Left ventricle myocardium inferior (tissue), 1 donor: ENCODE measurements at places on chromosomes 1 and 21. TPM values are rescaled to one million over a fixed set of nuclear protein-coding genes. Genes with fewer than 3 reads are reported as not detected.

The CASQ1 gene
- total RNA-seq = 39.2 TPM

DNA sequence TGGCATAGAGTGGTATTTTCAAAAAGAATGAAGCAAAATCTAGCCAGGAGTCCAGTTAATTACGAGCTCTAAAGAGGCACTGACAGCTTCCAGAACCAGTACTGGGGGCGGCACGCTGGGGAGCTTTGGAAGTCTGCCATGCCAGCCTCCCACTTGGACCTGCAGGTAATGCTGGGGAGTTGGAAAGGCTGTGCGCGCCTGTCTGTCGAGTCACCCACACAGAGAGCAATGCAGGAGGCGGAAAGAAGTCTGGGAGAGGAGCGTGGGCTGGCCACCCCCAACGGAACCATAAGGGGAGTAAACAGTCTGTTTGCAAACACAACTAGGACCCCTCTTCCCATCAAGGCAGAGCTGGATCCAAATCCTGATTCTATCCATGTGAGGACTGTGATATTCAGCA lies 84.5 kb downstream of the BEND5 start:
- no peak for DNase-seq

The ST3GAL3 gene
- 29.9 TPM for total RNA-seq

DNA sequence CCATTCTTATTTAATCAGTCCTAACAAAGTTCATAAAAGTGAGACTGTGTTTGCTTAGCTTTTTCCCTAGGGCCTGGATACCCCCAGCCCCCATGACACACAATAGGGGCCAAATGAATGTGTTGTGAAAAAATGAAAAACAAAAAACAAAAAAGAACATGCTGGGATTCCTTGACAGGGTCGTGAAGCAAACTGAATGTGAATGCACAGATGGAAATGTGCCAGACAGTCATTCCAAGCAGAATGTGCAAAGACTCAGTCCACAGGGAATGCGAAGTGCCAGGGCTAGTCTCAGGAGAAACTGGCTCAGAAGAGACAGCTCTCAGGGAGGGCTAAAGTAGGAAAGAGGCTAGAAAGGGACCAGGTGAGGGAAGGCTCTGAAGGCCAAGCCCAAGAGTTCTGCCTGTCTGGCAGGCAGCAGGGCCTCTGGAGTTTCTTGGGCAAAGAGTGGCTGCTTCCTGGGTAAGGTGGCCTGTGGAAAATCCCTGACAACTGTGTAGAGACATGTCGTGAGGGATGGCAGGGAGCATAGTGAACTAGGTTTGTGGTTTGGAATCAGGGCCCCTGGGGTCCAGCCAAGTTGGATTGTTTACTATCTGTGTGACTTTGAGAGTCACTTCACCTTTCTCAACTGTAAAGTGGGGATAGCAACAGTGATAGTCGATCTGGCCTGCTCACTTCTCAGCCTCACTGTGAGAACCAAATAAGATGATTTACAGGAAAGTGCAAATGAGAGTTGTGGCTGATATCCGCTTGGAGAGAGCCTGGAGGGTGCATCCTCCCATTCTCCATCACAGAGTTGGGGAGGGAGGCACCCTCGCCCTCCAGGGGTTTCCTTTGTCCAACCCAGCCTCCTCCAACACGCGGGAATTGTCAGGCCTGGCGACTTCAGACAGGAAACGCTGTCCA lies 1.2 kb upstream of the ADAM15 start:
- no peak for DNase-seq

DNA sequence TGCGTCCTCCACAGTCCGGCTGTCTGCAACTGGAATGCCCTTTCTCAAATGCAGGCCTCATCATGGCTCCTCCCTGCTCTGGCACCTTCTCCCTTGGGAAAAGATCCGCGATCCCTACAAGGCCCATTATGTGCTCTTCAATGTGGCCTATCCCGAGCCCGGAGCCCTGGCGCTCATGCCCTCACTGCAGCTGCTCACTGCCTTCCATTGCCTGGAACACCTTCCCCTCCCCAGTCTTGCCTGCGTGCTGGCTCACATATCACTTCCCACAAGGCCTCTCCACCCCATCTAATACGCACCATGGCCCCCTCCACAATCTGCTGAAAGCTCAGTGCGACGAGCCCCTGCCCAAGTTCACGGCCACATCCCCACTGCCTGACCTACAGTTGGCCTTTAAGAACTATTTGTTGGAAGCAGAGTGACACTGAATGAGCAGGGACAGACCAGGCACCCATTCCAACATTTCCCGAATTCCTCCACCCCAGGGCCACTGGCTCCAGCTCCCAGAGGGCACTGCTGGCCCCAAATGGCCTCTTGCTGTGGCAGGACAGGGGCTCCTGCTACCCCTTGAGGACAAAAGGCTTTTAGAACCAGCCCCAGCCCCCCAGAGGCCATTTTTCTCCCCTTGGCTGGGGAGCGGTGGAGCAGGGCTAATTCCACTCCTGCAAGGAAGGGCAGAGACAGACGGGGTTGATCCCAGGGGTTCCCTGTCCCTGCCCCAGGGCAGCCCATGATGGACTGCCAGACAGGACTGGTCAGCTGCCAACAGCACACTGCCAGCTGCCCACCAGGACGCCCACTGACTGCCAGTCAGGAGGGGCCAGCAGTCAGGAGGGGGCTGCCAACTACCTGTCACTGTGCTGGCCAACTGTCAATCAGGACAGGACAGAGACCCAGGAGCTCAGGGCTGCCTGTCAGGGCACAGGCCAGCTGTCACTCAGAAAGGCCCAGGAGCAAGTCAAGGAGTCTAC lies 64.8 kb downstream of the DHRS3 start:
- DNase-seq = no peak

DNA sequence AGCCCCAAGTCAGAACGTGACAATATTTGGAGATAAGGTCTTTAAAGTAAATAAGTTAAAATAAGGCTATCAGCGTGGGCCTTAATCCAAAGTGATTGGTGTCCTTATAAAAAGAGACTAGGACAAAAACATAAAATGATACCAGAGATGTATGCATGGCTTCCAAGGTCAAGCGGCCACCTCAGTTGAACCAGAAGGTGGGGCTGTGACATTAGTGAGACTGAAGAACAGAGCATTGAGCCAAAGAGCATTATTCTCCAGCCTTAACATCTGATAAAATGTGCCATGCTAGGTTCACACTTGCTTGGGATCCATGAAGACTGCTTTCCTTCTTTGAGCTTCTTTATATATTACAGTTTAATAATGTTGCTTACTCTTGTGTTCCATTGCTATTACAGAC lies 554.6 kb downstream of the PLA2G4A start:
- no peak for DNase-seq

DNA sequence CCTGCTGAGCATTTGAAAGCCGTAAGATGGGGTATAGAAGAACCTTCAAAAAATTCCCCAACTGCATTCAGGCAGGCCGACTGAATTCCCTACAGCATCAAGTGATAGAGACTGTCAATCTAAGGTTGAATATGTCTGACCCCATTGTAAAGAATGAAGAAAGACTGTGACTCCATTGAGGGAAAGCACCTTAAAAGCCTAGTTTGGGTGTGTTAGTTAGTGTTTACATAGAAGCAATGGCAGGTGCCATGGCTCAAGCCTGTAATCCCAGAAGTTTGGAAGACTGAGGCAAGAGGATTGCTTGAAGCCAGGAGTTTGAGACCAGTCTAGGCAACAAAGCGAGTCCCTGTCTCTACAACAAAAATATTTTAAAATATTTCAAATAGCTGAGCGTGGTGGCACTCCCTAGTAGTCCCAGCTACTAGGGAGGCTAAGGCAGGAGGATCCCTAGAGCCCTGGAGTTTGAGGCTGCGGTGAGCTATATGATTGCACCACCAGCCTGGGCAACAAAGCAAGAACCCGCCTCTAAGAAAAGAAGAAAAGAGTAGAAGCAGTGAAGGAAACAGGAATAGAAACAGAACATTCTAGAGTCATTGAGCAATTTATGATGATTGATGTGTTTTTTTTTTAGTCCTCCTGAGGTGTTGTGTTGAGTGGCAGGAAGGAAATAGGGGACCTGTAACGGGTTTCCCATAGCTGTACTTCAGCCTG lies 15.4 kb downstream of the POLR3GL start:
- no peak for DNase-seq

The TTLL7 gene
- total RNA-seq = 7.8 TPM

DNA sequence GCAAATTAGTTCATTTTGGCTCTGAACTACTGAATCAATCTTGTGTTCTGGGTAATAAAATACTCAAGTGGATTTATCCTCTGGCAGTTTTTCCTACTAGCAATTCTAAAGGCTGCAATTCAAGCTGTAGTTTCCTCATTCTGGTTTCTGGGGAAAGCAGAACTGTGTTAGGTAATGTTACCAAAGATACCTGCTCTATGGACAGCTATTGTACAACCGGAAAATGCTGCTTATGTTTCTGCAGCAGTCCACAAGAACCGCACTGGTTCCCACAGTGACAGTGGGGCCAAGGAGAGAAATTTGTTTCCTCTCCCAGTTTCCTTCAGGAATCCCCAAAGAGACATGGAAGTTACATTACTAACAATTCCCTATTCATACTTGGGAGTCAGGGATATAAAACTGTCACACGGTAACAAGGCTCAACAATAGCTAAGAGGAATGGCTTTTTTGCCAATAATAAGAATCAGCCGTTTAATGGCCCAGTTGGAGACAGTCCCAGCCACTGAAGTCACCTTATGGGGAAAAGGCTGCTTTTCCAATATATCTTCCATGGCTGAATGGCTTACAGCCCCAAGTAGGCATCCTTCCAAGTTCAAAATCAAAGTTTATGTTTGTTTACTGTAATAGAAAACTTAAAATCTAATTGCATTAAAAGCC lies 52.6 kb downstream of the PCNX2 start:
- DNase-seq = no peak

- no peak for DNase-seq
These were observed 24.4 kb upstream of the TMEM54 start for GRCh38 chr1:32925403-32926162.

- DNase-seq = no peak
These were observed 8.8 kb downstream of the KAZN start for GRCh38 chr1:14607295-14607694.

The TRIM45 gene
- 13.0 TPM for total RNA-seq

DNA sequence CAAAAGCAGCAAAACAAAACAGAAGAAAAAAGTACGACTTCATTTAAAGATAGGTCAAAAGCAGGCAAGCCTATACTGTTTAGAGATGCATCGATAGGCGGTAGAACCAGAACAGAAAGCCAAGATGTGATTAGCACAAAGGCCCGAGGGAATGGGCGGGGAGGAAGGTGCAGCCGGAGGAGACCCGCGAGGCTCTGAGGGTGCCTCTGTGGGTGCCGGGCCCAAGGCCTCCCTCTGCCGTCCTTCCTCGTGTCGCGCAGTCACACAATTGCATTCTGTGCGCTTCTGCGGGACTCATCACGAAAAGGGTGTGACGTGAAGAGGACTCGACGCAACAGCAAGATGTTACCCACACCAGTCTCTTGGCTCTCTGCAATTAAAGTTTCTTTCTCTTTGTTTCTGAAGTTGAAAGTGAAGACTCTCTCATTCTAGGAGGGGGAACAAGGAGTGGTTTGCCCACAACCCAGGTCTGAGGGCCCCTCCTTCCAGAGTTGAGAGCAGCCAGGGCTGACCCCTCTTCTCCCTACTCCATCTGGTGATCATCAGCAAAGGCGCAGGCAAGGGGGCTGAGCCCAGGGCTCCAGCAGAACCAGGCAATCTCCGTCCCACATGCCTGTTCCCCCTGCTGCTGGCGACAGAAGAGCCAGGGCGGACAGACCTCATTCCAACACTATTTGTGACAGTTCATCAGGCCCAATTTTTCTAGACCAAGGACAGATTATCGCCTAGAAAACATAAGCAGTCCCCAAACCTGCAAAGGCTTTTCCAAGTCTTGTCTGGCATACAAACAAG lies 41.0 kb downstream of the NPHP4 start:
- no peak for DNase-seq

The MYCL gene
- 0.44 TPM for total RNA-seq

The DDR2 gene
- 26.9 TPM for total RNA-seq

GRCh38 chr1:231162297-231162969 lies 575 bp downstream of the TRIM67 start:
- no peak for DNase-seq

DNA sequence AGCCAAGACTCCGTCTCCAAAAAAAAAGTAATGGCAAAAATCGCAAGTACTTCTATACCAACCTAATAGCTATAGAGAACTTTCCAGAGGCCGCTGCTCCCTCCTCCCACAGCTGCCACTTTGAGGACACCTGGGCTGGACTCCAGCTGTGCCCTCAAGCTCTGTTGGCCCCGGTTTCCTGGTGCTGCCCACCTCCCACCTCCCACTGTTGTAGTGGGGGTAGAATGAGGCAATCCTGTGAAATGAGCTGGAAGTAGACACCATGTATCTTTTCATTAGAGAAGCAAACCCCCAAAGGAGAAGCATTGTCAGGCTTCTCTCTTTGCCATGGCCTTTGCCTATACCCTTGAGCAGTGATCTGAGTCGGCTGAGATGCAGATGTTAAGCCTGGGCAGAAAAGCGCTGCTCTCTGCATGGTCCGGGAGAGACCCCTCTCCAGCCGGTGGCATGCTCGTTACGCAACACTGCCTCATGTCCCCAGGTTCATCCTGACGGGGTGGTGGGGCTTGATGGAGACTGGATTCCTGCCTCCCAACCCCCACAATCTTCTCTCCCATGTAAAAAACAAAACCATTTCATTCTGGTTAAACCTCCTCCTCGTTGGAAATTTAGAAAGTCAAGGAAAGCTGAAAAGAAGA lies 39.7 kb downstream of the SIM2 start:
- no peak for DNase-seq

- no peak for DNase-seq
These were observed 31.3 kb downstream of the KIRREL1 start for GRCh38 chr1:158024737-158025136.

The ADGRL2 gene
- 52.5 TPM for total RNA-seq

DNA sequence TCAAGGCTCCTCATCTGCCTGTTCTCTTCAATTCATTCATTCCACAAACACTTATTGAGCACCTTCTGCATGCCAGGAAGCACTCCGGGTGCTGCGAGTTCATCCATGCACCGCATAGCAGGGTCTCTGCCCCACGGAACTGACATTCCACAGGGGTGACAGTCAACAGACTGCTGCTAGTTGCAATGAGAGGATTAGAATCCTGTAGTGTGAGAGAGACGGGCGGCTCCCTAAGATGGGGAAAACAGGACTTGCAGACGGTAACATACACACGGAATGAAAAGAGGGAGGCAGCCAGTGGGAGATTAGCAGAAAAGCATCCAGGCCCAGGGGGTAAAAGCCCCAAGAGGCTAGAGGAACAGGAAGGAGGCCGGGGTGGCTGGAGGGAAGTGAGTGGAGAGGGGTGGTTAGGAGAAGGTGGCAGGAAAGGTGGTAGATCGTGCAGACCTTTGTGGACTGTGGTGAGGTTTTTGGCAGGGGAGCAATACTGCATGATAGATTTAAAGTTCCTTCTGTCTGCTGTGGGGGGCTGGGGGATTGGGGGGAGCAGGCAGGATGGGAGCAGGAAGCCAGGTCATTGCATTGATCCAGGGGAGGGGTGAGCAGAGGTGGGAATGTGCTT lies 6.6 kb downstream of the TNFRSF8 start:
- no peak for DNase-seq

- no peak for DNase-seq
These were observed 407 bp downstream of the WNT4 start for GRCh38 chr1:22142315-22143064.

DNA sequence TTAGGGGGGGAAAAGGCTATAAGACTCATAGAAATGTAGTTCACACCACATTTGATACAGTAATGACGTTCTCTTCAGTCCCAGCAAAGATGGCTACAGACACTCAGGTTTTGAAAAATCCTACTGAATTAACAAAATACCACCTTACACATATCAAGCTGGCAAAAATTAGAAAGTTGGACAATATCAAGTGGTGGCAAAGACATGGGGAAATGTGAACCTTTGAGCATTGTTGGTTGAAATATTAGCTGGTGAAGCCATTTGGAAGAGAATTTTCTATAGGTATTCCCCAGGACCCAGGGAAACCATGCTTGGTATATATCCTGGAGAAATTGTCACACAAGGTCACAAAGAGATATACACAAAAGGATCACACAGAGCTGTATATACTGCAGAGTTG lies 163.0 kb downstream of the ADSS2 start:
- no peak for DNase-seq
